ENCODE measurements at places on chromosomes 2 and 18.
A peak's percentile ranks its signal among the peaks of the same experiment; 100 is the strongest.

DNA sequence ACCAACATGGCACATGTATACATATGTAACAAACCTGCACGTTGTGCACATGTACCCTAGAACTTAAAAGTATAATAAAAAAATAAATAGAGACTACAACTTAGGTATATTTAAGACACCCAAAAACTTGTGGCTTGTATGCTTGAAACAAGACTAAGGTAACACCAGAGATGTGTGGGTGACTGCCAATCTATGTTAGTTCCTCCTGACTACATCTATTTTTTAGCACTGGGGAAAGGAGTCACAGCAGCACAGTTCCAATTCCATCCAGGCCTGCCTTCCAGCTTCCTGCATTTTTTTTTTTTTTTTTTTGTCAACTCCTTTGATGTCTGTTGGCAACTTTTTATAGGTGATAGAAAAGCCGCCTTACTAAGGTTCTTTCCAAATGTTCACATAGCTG lies 18.2 kb downstream of the C2orf69 start:
- no peak for DNase-seq

- DNase-seq, result no peak
Measured at GRCh38 chr2:71932780-71933466, 214.7 kb downstream of the CYP26B1 start.

GRCh38 chr2:152594022-152594766 lies 123.1 kb downstream of the PRPF40A start:
- no peak for DNase-seq

- DNase-seq, result no peak
Measured at GRCh38 chr18:14912967-14913366, 165.0 kb downstream of the ANKRD30B start.

DNA sequence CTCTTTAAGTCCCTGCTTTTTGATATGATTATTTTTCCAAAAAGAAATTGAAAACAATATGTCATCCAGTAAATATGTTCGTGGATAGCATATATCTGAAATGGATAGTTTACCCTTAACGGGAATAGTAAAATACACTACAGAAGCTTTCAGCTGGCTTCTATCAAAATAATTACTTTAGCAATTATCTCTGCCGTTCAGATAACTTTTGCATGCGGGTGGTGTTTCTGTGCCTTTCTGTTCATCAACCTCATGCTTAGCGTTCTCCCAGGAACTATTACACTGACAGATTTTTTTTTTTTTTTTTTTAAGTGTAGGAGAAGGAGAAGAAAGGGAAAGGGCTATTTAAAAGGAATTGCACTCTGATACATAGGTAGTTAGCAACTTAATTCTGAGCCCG lies 53.6 kb downstream of the TSHZ1 start:
- no peak for DNase-seq

DNA sequence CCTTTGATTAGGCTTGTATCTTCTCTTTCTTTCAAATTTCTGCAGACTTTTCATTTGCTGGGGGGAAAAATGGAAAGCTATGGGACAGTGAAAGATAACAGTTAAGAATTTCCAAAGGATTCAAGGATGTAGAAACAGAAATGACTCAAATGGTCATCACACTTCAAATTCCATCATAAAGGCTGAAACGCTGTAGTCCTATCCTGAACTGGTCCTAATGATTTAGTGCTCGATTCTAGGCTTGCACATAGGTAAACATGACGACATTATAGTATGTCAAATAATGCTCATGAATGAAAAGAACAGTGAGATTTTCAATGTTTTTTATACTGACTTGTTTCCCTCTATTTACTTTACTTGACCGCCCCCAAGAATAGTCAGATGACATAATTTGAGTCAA lies 15.7 kb upstream of the MMADHC start:
- DNase-seq, result no peak

- DNase-seq, result peak; percentile 42
Measured at GRCh38 chr2:43133708-43134570, 92.5 kb downstream of the ZFP36L2 start.

GRCh38 chr18:3494245-3494526 lies 44.2 kb downstream of the TGIF1 start:
- DNase-seq, result no peak

DNA sequence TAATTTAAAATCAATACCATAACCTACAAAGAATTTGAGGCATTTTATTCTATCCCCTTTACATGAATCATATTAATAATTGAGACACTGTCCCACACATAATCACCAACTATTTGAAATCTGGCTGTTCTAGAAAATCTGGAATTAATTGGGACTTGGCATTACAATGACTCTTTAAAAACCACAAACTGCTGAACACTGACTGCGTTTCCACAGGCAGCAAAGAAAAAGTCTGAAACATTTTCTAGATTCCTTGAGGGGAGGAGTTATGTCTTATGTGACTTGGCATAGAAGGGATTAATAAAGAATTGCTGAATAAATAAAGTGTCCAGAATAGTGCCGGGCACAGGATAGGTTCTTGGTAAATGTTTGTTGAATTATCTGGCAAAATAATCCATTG lies 61.4 kb downstream of the GPR39 start:
- no peak for DNase-seq

- no peak for DNase-seq
Measured at GRCh38 chr2:42733852-42734251, 30.1 kb downstream of the OXER1 start.

GRCh38 chr2:174606336-174606735 lies 8.7 kb upstream of the WIPF1 start:
- peak; percentile 74 for DNase-seq

- DNase-seq, result no peak
Measured at GRCh38 chr2:15949551-15949950, 9.2 kb downstream of the MYCN start.

DNA sequence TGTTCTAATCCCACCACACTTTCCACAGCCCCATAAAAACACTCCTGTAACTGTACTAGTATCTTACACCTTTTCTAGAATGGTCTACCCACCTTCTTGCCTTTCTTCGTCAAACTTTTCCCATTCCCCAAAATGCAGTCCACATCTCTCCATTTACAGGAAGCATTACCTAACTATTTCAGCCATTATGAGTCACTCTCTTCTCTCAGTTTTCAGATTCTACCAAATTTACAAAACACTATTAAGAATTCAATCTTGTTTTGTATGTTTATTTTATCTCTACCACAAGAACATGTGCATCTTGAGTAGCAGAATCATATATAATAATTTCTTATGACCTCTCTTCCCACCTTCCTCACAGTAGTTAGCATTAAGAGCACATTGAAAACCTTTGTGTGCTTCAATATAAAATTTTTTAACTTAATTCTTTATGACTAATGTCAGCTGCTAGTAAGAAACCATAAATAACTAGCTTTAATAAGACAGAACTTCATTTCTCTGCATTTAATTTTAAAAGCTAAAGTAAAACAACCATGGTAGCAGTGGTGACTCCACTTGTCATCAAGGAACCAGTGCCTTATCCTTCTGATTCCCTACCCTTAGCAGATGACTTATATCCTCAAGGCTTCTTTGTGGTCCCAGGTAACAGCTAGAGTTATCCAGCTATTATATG lies 56.6 kb upstream of the MAP2 start:
- DNase-seq, result no peak

DNA sequence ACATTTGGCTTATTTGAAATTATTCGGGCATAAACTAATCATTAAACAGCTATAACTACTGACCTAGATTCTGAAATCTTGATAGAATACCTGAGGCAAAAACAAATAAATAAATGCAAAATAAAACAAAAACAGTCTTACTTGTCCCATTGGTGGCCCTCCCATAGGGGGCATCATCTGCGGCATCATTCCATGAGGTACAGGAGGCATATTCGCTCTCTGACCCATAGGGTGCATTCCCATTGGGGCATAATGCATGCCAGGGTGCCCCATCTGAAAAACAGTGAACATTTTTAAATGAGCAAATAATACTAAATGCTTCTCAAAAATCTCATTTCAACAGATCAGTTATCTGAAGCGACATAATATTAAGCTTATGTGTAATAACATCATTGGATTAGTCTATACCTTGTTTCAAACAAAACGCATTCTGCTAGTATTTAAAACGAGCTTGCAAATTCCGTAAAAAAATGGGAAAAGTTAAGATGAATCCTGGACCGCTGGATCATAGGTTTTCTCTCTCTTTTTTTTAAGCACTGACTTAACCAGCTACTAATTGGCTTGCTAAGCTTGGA lies 1.3 kb downstream of the PRPF40A start:
- no peak for DNase-seq

DNA sequence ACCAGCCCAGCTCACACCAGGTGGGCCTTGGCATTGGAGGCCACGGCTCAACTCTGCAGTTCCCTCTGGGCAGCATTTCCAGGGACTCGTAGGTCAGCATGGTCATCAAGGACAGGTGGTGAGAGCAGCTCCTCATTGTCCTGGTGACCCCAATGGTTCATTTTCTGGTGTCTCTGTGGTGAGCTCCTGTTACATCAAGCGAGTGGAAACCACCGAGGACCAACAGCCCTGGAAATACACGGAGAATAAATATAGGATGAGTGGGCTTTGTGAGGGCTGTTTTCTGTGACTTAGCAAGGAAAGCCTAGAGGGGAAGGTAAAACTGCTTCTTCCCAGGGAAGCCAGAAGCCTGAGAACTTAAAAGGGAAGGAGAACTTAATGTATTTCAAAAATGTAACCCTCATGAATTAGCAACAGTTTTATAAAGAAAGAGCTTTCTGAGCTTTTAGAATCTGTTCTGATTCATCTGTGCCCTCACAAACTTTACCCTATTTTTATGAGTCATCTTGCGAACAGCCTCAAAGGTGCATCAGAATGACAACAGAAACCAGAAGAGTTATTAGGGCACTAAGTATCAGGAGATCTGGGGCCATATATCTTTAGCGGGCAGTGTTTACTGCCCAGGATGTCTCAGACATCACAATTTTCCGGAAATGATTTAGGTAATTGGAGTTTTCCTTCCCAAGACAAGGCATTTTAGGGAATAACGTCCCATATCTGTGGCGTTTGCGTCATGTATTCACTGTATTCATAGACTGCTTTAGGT lies 18.7 kb downstream of the C2orf92 start:
- peak; percentile 60 for DNase-seq

DNA sequence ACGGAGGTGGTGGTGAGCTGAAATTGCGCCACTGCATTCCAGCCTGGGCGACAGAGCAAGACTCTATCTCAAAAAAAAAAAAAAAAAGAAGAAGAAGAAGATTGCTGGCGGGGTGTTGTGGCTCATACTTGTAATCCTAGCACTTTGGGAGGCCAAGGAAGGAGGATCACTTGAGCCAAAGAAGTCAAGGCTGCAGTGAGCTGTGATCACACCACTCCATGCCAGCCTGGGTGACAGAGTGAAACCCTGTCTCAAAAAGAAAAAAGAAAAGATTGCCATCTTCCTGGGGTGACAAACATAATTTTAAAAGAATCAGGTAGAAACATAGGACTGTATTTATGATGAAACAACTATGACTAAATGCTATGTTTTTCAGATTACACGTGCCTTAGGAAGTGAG lies 55.1 kb upstream of the EML4 start:
- DNase-seq, result no peak

DNA sequence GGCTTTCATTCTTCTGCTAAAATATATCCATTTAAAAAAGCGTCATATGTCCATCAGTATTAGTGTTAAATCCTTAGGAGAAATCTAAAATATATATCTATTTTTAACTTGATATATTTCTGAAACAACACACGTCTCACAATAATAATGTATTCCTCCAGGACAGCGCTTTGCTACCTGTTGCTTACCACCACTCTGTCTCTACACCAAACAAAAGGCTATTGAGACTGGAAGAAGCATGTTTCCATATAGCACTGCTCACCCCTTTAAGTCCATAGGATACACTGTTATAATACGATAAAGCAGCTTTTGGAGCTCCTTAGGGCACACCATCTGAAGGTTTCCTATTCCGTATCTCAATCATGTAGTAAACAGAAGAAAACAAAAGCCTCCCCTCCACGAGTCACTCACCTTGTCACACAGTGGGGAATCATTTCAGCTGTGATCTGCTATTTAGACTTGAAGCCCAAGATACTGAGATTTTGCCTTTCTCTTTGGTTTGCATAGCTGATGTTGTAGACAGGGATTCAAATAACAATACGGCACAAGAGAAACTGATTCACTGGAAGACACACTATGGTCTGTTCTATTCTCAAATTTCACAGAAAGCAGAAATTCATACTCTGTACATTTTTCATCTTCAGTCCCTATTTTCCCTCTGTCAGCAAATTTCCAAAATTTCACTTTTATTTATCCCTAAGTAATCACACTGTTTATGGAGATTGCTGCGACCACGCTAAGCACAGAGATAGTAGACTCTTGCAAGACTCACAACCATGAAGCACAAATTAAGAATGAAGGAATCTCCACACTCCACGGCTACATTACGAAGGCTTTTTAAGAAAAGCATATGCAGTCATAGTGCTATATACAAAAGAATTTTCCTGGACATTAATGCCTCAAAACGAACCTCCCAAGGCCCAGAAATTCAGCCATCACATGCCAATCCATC lies 187.1 kb downstream of the TCF4 start:
- no peak for DNase-seq

- DNase-seq, result peak; percentile 55
Measured at GRCh38 chr18:44799382-44799906, 118.8 kb downstream of the SETBP1 start.

- DNase-seq, result peak; percentile 72
Measured at GRCh38 chr2:9770308-9771100, 72.8 kb upstream of the TAF1B start.

DNA sequence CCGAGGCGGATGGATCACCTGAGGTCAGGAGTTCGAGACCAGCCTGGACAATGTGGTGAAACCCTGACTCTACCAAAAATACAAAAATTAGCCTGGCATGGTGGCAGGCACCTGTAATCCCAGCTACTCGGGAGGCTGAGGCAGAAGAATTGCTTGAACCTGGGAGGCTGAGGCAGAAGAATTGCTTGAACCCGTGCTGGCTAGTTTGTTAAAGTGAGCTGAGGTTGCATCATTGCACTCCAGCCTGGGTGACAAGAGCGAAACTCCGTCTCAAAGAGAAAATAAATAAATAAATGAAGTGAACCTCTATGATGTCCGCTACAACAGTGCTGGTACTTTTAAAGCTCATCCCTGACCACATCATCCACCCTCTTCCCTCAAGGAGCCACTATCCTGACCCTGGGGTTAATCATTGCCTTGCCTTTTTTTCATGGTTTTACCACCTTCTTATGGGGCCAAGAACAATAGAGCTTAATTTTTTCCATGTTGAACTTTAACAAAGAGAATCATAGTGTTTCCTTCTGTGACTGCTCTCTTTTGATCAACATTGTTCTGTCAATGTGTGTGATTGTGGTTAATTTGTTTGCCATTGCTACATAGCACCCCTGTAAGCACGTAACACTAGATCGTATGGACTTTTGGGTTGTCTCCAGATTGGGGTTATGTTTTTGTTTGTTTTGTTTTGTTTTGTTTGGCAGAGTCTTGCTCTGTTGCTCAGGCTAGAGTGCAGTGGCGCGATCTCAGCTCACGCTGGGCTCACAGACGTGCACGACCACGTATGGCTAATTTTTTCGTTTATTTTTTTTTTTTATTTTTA lies 17.1 kb upstream of the ATRAID start:
- no peak for DNase-seq

- no peak for DNase-seq
Measured at GRCh38 chr2:218485986-218486667, 67.2 kb downstream of the VIL1 start.

DNA sequence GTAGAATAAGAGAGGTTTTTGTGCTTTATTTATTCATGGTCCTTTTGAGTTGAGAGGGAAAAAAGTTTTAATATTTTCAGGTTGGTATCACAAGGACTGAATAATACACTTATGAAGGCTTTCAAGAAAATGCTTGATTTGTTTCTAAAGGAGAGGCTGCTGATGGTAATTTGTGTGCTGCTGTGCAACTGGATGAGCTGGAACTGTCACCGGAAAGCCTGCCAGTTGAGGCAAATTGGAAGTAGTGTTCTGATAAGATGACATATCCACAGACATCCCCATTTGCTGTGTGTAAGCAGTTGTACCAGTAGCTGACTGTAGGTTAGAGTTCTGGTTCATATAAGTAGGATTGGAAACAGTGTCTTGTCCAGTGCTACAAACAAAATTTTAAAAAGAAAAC lies 21.6 kb upstream of the CACNB4 start:
- no peak for DNase-seq
